ENCODE measurements at places on chromosomes 6 and 20.
A peak's percentile ranks its signal among the peaks of the same experiment; 100 is the strongest.

DNA sequence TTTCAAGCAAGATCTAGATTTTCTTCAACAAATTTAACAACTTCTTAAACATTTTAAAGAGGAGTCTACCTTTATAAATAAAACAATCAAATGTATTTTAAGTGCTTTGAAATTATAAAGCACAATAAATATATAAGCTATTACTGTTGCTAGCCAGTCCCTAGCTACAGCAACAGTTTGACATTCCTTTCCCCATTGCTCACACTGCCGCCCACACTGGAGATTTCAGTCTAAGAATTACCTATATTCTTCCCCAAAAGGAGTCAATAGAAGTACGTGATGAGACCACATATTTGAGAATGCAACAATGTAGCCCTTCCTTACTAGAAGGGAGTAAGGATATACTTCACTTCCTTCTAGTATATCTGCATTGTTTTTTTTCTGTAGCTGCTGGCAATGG is 65.3 kb upstream of the RNF146 start:
- DNase-seq = no peak

GRCh38 chr20:45963059-45964005 is 8.7 kb downstream of the ZNF335 start:
- peak; percentile 41 for DNase-seq

DNA sequence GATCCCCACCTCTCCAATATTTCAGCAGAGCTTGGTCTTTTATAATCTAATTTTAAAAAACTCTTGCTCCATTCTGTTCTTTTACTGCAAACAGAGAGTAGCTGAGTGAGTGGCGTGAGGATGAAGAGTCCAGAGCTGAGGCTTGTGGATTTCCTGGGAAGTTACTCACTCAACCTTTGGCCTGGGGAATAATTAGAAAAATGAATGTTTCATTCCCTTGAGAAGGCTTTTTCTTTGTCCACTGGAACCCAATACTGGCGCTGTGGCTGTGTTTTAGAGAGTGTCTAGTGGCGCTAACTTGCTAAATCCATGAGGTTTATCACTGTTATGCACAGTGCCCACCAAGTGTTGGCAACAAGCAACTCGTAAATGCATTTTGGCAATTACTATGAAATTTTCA is 251.5 kb downstream of the HIVEP2 start:
- no peak for DNase-seq

DNA sequence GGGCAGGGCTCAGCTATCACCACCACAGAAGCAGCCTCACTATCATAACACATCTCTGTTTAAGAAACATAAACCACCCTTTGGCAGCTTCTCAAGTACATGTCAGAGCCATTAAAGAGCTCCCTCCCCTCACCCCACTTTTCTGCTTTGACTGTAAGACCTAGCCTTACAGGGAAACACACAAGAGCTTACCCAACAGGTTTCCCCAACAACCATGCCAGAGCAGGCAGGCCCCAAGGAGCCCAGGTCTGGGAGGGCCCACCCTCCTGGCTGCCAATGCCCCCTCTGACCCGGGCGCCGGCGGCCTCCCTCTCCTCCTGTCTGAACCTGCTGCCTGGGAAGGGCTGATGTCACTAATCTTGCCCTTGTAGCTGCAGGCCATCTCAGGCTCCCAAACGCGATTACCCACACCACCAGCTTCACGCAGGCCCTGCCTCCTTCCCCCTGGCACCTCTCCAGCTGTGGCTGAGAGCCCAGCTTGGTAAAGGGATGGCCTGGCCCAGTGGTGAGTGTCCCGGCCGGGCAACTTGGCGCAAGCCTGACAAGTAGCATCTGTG is 402.0 kb downstream of the MAFB start:
- DNase-seq = no peak

- DNase-seq = no peak
Measured at GRCh38 chr6:95321126-95321525, 256.2 kb upstream of the MANEA start.

DNA sequence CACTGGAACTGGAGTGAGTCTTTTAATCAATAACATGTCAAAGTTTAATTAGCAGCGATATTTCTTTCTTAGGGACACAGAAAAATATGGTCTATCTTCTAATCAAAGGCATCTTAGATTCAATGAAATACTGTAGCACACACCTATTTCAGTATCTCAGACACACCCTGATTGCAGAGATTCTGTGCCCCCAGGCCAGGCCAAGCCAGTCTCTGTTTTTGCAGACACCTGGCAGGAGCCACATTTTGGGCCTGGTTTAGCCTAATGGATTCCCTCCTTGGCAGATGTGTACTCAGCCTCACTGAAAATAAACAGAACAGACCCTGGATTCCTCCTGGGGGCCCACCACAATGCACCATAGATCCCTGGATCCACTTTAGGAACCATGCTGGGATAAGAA is 74.8 kb downstream of the LRFN2 start:
- no peak for DNase-seq

DNA sequence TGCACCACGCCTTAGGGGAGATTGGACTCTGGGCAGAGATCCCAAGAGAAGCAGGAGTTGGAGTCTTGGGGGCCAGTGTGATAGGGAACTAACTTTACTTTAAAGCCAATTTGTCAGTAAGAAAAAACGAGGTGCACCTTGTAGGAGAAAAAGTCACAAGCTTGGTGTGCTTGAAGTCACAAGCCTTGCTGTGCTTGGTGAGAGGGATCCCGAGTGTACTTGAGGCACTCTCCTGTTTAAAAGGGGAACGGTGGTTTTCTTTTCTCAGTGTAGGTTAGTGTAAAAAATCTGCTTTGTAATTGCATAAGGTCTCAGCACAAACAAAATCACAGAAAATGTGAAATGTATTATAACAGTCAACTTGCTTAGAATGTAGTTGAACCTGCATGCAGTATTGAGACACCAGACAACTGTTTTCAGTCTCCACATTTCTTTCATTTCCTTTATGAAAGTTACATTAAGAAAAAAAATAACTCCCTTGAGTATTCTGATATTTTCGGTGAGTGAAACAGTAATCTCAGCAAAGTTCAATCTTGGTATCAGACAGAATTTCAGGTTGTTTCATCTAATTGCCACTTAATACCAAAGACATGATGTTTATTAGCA is 111.1 kb upstream of the DUSP22 start:
- no peak for DNase-seq

- no peak for DNase-seq
Measured at GRCh38 chr6:169639653-169640278, 62.1 kb downstream of the WDR27 start.

- DNase-seq = no peak
Measured at GRCh38 chr6:27862396-27863066, 49.7 kb downstream of the OR2B2 start.

DNA sequence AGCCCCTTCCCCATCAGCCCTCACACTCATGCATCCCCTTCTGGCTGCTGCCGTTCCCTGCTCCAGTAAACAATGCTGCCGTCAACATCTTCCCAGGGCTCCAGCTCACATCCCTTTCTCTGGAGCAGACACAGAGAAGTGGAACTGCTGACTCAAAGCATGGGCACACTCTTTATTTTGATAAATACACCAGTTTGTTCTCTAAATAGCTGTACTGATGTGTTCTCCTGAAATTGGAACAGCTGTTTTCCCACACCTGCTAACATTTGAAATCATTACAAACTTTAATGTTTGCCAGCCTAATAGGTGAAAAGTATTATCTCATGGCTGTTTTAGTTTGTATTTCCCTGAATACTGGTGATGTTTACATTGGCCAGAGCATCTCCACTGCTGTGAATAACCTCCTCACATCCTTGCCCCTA is 102.1 kb upstream of the NXT1 start:
- DNase-seq = no peak

GRCh38 chr6:31272436-31272835 is 544 bp upstream of the HLA-C start:
- no peak for DNase-seq

DNA sequence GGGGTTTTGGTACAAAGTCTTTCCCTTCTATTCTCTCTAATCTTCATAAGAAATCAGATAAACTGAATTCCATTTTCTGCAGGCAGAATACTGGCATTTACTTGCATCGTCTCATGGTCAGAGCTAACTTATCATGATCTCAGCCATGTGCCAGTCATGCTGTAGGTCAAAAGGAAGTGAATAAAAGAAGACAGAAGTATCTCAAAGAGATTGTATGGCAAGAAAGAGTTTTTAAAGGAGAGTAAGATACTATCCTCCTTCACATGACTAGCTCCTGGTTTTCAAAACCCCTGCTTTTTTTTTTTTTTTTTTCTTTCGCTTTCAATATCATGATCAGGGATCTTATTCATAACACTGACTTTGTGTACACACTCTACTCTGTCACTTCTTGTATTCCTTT is 398.3 kb downstream of the C6orf118 start:
- DNase-seq = peak; percentile 15

GRCh38 chr20:2746636-2747265 is 53.7 kb downstream of the CPXM1 start:
- no peak for DNase-seq

GRCh38 chr6:50961611-50962010 is 142.9 kb downstream of the TFAP2B start:
- DNase-seq = no peak

DNA sequence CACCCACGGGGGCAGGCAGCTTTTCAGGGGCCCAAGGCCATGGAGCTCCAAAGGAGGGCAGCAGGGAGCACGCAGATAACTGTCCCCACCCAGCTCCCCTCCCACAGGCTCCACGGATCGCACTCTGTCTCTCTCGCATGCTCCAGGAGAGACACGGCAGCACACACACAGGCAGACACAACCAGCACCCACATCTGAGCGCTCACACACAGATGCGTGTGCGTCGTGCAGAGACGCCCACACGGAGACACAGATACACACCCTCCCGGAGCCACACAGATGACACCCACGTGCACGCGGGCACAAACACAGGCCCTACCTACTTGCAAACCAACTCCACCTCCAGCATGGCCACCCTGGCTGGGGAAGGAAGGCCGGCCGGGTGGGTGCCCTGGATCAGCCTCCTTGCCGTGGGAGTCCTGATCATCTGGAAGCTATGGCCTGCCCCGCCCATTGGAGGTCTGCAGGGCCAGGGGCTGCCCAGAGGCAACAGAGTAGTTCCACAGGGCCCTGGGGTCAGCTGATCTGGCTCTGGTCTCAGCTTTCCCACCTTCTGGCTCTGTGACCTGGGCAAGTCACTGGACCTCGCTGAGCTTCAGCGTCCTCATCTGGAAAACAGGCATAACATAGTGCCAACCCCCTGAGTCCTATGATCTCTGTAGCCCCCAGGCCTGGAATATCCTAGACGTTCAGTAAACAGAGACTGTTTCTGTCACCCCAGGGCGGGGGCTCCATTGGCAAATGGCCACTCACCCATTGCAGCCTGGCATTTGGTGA is 31.5 kb downstream of the AAR2 start:
- DNase-seq = no peak
